ENCODE measurements at places on chromosomes 4 and X.

DNA sequence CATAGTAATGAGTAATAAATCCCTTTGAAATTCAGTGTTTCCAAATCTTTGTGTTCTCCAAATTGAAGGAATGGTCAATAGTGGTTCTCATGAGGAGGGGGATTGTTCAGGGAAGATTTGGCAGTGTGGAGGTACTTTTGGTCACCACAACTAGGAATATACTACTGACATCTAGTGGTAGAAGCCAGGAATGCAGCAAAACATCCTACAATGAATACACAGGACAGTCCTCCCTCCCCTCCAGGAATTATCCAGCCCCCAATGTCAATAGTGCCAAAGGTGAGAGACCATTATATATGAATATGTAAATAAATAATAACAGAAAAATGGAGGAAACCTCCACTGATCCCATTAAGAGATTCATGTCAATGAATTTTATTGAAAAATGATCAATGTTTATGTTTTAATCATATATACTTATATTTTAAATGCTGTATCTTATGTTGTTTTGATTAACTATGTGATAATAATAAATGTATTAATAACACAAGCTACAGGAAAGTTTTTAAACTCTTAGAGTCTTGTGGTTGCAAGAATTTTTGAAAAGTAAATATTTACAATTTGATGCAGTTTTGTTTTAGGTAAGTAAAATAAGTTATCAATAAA lies 14.4 kb upstream of the FAM9A start:
- peak; percentile 67 for DNase-seq

- no peak for DNase-seq
Observed at GRCh38 chr4:77913348-77913747, 50.7 kb downstream of the MRPL1 start.

- peak; percentile 41 for DNase-seq
Observed at GRCh38 chr4:80213117-80213815, 16.0 kb downstream of the PRDM8 start.

GRCh38 chrX:47170861-47171692 lies 22.6 kb upstream of the UBA1 start:
- DNase-seq, result no peak

DNA sequence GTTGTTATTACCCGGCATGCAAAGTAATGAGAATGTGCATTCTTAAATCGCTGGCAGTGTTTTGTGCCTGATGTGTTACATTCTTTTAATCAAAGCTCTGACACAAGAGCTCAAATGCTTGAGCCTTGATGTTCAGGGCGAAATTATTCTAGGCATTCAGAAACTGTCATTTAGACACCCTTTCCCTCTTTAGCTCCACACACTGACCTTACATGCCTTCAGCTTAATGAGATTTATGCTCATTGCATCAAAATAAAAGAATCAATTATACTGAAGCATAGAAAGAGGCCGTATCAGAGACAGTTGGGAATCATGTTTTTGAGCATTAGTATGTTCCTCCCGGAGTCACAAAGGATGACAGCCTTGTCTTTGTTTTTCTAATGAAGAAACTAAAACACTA lies 56.7 kb downstream of the FAM114A1 start:
- peak; percentile 42 for DNase-seq

DNA sequence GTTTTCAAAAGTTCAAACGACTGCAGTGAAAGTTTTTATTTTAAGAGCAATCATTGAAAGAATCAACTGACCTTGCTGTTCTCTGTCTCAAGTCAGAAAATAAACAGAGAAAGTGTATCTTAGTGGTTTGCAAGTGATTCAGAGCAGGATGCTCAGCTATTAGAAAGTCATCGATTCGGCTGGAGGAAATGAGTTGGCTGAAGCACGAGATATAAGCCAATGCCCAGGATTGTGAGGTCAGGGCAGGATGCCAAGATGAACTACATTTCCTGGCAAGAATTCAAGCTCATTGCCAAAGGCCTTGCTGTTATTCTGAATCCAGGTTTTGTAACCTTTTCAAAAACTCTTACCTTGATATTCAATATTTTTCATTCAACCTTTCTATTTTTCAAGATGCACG lies 541.4 kb upstream of the BOD1L1 start:
- peak; percentile 83 for DNase-seq

DNA sequence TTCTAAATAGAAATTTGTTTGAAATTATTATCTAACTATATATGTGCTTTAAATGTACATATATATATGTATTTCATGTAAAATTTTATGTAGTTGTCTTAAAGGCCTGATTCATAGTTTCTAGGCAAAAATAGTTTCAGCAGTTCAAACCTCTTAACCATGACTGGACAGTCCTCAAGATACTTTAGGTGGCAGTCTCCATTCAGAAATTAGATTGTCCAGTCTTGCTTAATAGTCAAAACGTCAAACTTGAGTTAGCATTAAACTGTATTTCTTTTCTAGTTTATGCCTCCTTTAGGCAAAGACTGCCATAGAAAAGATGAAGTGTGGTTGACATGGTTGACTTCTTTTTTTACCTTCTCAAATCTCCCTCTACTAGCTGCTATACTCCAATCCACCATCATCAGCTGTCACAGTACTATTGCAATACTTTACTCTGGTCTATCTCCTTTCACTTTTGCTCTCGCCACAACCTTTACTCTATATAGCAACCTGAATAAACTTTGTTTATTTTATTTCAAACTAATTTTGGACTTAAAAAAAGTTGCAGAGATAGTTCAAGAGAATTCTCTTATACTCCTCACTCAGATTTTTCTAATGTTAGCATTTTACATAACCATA lies 395.6 kb upstream of the DIPK2B start:
- DNase-seq, result no peak

- no peak for DNase-seq
Observed at GRCh38 chr4:37748485-37748884, 62.3 kb upstream of the RELL1 start.

GRCh38 chr4:14053291-14053690 lies 425.8 kb upstream of the BOD1L1 start:
- no peak for DNase-seq

DNA sequence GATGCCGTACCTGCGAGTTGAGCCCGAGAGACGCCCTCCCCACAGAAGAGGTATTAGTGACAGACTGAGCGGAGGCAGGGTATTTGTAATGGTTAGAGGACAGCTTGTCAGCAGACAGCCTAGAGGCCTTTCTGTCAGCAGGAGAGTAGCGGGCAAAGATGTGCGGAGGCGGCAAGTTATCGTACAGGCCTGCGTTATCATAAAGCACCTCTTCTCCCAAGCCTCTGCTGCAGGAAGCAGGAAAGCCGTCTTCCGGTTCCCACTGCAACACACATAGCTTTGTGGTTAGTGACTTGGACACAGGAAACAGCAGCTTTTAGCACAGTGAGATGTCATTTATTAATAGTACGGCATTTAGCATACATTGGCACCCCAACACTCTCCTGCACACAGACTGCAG lies 158.3 kb downstream of the AFAP1 start:
- DNase-seq, result peak; percentile 28

DNA sequence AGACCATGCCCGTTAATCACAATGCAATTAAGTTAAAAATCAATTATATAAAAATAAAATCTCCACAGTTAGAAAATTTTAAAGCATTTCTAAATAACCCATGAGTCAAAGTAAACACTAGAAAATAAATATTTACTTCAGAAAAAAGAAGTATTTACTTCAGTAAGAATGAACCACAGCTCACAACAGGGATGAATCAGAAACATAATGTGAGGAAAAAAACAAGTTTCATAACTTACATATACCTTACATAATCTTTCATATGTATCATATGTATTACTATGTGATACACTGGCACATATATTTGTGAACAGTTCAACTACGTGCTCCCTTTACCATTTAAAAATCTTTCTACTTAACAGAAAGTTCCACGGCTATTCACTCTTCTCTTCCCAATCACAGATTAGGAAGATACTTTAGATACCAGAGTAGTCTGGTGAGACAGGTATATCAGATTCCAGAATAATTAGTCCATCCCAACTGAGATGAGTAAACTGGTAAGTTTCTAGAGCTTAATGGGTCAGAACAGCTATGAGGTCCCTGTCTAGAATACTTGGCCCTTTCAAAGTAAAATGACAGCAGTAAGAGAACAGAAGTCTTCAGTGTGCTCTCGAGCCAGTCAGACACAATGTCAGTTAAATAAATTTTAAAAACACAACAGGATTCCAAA lies 70.3 kb downstream of the SH3RF1 start:
- no peak for DNase-seq

- DNase-seq, result peak; percentile 73
Observed at GRCh38 chr4:185039508-185040273, 21.4 kb downstream of the HELT start.

- DNase-seq, result no peak
Observed at GRCh38 chr4:38615847-38616246, 48.2 kb upstream of the KLF3 start.

DNA sequence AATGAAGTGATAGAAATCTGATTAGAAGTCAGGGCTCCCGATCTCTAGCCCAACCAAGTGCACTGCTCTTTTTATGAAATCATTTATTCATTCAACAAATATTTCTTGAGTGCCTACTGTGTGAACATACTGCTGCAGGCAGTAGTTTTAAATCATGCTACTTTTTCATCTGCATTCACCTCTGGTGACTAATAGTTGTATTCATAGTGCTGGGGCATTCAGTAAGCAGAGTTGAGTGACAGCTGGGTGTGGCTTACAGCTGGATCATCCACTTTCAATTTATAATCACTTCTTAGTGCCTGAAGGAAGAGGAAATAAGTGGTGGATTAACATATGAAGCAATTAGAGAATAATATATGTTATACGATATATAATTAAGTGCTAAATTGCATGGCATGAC lies 94.1 kb upstream of the HPRT1 start:
- DNase-seq, result no peak

GRCh38 chrX:129768586-129769466 lies 10.9 kb upstream of the SASH3 start:
- DNase-seq, result peak; percentile 54

- DNase-seq, result no peak
Observed at GRCh38 chr4:187286525-187286924, 562.9 kb upstream of the FAT1 start.

- no peak for DNase-seq
Observed at GRCh38 chr4:42541647-42542046, 115.3 kb downstream of the ATP8A1 start.

GRCh38 chr4:76373919-76374552 lies 46.9 kb downstream of the CCDC158 start:
- peak; percentile 11 for DNase-seq

DNA sequence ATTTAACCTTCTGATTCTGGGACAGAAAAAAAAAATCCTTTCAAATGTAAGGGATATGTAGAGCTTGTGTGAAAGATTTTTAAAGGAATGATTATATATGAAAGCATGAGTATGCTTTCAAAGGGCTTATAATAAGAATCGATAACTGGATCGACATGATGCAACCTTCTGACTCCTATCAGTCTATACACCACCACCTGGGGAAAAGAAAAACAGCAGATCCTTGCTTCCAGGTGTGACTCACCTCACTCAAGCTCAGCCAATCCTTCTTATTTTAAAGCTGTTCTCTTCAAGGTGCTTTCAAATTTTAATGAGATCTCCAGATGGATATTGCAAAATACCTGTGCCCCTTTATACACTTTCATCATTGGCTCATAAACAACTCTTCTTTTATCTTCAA lies 102.1 kb upstream of the EDNRA start:
- no peak for DNase-seq

DNA sequence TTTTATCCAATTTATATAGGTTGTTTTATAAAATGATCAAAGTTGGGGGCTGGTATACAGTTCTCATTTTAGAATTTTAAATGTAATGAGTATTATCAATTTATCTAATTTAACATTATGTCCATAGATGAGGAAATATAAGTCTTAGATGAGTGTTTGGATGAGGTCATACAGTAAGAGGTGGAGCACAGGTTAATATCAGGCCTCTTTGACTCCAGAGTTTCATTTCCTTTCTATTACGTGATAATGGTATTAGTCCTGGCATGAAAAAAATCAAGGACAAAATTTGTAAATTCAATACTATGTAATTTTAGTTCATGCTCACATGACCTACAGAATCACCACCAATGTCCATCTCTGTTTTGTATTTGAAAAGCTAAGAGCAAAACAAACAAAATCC lies 269.8 kb downstream of the FSTL5 start:
- no peak for DNase-seq

DNA sequence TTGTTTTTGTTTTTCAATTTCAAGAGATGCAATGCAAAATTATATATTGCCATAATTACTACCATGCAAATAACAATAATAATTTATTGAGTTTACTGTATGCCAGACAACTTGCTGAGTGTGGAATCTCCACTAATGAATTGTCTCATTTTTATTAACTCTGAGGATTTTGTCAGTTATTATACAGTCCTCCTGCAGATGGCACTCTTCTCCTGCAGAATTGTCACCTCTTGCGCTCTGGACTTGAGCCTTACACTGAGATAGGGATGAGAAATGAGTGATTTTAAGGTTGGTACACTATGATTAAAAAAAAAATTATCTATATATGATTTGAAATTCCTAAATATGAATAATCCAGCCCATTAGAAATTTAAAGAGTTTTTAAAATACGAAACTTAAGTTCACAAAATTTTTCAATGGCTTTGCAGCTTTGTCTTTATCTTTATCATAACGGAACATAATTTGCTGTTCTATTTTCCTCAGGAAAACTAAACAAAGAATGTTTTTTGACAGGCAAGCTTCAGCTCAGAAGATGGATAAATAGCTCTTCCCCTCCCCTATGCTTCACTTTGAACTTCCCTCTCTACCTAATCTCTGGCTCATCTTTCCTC lies 12.7 kb upstream of the PAQR3 start:
- peak; percentile 64 for DNase-seq

GRCh38 chrX:40273356-40274050 lies 175.7 kb upstream of the BCOR start:
- DNase-seq, result no peak

DNA sequence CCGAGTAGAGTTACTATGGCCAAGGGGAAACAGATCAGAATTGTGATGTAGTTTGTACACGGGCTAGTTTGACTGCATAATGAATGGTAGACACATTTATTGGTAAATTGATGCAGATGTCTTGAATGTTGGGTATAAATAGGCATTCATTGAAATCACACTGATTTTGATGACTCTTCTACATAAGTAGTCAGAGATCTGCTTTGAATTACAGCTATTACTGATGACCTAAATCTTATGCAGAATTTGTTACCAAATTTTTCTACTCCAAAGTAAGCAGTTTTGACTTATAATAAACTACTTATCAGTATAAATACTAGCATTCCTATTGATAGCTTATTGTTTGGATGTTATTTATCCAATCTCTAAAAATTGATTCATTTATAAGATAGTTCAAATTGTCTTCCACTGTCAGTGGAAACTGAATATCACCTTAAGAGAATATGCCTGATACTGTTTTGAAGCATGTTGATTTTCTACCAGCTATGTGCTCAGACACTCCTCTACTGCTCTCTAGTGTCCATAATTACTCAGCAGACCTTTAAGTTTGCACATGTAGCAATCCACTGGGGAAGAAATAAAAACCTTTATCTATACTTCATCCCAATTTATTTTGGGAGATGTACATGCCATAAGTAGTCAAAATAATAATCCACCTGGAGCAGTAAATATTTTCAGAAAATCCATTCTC lies 120.3 kb downstream of the RASL11B start:
- peak; percentile 72 for DNase-seq

Data from astrocyte of the hippocampus (primary cell).